ENCODE measurements at places on chromosomes 11 and 22.
A peak's percentile ranks its signal among the peaks of the same experiment; 100 is the strongest.

- DNase-seq, result no peak
Observed at GRCh38 chr22:29765905-29766631, 739 bp downstream of the ZMAT5 start.

- peak; percentile 28 for DNase-seq
Observed at GRCh38 chr22:37930270-37930951, 23.0 kb downstream of the C22orf23 start.

DNA sequence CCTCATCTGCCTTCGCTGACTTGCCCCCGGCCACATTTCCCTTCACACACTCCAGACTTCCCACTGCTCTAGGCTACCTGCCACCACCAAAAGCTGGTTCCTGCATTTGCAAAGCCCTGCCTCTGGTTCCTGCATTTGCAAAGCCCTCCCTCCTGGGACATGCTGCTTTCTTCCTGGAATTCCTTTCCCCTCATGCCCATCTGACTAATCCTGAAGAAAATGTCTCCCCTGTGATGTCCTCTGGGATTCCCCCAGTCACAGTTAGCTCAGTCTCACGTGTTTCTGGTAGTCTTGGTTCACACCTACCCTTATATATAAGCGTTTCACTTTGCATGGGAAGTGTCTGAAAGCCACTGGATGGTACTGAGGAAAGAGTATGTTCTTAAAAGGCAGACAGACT is 206.9 kb downstream of the DBX1 start:
- DNase-seq, result peak; percentile 21

GRCh38 chr11:68412593-68413475 is 47.7 kb upstream of the PPP6R3 start:
- DNase-seq, result no peak

- no peak for DNase-seq
Observed at GRCh38 chr11:109241988-109242536, 179.9 kb upstream of the C11orf87 start.

DNA sequence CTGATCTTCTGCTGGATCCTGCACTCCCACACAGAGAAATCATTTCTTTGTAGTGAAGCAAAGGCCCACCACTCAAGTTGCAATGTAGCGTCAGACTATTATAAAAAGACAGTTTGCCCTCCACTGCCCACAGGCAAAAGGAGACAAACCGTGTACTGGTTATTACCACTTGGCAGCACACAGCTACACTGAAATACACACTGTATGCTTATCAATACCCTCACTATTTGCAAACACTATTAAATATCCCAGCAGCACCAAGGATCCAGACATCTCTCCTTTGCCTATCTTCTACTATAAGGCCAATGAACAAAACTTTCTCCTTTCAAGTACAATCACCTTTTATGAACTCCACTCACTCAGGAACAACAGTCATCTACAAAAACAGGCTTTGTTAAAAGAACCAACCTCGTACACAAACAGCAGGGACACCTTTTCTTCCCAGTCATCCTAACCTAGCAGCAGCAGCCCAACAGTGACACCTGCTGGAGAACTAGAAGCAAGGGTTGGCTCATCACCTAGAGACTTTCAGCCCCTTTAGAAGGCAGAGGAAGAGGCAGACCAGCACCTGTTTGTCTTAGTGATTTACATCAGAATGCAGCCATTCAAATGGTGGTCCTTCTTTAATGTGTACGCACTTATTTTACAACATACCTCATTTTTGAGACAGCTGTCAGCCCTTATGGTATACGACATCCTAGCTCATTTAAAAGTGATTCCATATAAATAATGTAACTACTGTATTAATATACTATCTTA is 56.1 kb downstream of the AMBRA1 start:
- peak; percentile 83 for DNase-seq

DNA sequence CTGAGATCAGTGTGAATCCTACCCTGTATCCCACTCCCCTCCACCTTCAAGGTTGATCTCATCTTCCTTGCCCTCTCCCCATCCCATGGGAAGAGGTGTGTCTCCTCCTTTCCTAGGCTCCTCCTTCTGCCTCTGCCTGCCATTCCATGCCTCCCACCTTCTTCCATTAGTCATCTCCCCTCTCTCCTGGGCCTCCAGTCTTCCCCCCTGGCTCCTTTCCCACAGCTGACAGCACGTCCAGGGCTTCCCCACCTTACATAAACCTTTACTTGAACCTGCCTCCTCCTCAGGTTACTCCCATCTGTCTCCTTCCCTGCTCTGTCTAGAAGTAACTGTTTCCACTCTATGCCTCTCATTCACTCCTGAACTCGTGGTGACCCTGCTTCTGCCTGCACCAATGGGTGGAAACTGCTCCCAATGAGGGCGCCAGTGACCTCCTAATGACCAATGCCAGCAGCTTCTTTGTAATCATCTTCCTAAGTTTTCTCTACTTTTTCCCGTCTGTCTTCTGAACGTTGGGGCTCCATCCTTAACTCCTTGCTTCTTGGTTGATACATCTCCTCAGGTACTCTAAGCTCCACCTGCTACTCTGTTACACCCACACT is 266.9 kb upstream of the NARS2 start:
- DNase-seq, result no peak

- DNase-seq, result no peak
Observed at GRCh38 chr22:49574881-49575702, 252.6 kb downstream of the BRD1 start.

- peak; percentile 7 for DNase-seq
Observed at GRCh38 chr11:43516316-43516850, 157.7 kb downstream of the TTC17 start.

DNA sequence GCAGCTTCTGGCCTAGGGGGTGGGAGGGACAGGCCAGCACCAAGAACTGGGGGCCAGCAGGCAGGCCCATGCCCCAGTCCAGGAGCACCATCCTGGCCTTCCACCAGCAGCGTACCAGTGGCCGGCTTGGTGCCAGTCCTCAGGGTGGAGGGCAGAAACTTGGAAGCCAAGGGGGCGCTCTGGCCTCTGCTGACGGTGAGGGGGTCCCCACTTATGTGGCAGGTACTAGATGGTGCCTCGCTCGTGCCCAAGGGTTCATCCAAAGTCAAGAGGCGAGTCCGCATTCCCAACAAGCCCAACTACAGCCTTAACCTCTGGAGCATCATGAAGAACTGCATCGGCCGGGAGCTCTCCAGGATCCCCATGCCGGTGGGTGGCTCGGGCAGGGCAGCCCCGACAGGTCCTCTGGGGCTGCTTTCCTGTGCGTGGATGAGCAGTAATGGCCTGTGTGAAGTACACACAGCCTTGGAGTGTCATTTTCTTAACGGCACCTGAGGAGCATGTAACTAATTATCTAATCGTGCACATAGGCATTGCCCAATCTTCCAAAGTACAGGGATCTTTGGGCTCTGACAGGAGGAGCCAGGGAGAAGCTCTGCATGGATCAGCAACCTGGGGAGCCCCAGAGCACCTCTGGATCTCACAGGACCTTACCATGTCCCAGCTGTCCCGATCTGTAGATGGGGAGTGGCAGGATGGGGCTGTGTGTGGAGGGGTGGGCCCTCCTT is 79.1 kb downstream of the MORC2 start:
- no peak for DNase-seq

DNA sequence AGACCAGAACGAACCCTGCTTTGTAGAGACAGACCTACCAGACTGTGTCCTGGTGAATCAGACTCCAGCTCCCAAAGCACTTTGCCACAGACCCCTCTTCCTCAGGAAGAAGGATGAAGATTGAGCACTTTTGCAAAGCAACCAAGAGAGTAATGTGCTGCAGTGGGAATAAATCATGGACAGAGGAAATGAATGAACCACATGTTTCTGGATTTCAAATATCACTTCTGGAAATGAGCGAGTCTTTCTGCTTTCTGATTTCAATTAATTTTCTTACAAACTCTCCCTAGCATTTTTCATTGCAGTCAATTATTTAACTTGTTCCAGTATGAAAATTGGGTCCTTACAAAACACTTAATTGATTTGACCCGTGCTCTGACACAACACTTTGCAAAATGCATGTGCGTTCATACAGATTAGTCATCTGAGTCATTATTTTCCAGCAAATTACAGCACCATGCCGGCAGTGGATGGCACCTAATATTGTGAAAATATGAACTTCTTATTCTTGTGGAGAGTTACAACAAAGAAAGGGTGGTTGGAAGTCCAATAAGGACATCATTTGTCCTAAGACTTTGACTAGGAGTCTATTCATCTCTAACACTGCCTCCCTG is 315.9 kb upstream of the CCDC90B start:
- no peak for DNase-seq

DNA sequence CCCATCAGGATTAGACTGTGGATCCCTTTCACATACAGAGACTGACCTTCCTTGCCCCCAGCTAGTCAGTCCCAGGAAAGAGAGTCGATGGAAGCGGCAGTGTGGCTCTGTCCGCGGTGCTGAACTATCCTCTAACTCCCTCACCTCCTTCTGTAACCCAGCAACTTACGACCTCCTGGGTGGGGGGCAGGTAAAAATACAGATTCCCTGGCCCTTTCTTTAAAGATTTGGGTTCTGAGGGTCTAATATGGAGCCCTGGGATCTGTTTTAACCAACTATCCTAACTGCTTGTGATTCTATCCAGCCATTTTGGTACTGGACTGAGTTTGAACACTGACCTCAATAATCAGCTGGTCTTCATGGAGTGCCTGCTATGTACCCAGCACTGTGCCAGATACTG is 23.2 kb downstream of the MFNG start:
- no peak for DNase-seq

GRCh38 chr11:131690776-131691175 is 320.4 kb downstream of the NTM start:
- no peak for DNase-seq

DNA sequence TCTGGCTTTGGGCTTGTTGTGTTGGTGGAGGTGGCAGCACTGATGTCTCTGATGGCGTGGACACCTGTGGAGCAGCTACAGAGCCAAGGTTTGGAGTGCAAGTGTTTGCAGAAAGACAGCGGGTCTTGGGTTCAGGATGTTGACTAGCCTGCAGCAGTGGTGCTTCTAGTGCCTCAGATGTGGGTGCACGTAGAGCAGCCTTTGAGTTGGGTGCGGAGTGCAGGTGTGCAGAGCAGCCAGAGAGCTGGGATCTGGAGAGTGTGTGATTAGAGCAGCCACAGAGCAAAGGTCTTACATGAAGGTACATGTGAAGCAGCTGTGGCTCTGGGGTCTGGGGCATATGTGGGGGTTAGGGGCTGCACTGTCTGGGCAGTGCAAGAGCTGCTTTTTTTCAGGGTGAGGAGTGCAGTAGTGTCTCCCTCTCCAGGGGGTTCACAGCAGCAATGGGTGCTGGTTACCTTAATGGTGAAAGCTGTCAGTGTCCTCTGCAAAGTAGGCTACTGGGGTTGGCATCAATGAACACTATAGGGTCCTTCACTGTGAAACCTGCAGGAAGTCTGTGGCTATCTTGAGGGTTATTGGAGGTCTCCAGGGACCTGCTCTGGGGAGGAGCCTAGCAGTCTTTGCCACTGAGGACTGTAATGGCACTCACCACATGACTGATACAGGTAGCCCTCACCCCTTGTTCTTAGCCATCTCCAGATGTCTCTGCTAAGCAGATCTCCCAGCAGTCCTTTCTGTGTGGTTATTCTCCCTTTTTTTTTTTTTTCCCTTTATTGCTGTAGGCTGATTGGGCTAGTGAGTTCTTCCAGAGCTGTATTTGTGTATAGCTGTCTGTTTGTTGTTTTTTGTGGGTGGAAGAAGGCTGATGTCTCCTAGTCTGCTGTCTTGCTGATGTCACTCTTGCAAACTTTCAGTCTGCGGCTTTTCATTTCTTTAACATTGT is 14.3 kb downstream of the BIRC2 start:
- no peak for DNase-seq

- no peak for DNase-seq
Observed at GRCh38 chr22:31344578-31345330, 1.4 kb downstream of the PATZ1 start.

- DNase-seq, result peak; percentile 71
Observed at GRCh38 chr11:75031771-75032549, 43.2 kb downstream of the NEU3 start.

GRCh38 chr11:111632516-111633220 is 30.4 kb downstream of the SIK2 start:
- no peak for DNase-seq

DNA sequence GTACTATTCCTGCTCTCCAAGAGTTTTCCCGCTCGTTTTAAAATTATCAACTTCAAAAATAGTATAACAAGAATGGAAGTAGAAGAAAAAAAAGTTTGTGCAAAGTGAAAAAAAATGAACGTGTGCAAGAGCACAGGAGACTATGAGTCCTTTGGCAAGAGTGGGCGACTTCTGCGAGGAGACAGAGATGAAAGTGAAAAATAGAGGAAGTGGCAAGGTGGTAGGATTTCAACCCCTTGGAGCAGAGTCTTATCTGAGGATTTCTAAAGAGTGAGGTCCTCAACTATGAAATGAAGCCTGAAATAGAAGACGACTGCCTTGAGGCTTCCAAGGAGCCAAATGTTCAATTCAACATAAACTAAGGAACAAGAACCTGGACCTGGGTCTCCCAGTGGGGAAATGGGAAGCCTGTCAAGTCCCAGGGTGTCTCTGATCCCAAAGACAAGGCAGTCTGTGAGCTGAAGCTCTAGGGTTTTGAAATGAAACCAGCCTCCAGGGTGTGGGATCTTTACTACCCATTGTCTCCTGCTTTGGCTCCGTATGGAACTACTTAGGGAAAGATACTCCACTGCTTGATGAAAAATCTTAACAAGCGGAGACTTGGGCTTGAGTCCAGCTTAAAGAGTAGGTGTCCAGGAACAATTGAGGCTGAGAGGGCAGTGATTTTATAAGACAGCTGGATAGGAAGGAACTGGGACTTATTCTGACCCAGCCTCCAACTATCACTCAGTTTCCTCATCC is 4.8 kb downstream of the P4HA3 start:
- DNase-seq, result no peak

GRCh38 chr11:92625894-92626293 is 343.6 kb upstream of the MTNR1B start:
- no peak for DNase-seq

GRCh38 chr11:35323076-35323868 is 96.1 kb downstream of the SLC1A2 start:
- no peak for DNase-seq

GRCh38 chr22:49670456-49671330 is 157.0 kb downstream of the BRD1 start:
- no peak for DNase-seq

DNA sequence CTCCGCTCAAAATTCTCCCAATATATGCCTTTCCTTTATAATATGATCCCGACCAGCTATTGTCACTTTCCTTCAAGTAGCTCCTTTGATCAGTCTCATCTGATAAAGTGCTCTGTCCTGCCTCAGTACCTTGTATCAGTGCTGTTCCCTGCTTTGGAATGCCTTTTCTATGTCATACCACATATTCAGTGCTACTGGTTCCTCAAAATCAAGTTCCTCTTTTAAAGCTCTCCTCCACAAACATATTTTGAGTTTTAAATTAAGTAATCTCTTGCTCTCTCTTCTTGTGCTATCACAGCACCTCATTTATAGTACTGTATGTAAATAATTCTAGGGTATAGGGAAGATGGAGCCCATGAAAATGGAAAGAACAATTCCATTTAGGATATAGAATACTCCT is 137.1 kb upstream of the CTSC start:
- no peak for DNase-seq
